Activated CD4-positive, alpha-beta T cell treated with anti-CD3 and anti-CD28 coated beads for 24 hours (primary cell): ENCODE measurements at places on chromosomes 6 and 20.

GRCh38 chr6:157089258-157089657 is 234.1 kb downstream of the TMEM242 start:
- DNase-seq, result no peak

GRCh38 chr6:56668158-56668557 is 25.5 kb upstream of the DST start:
- DNase-seq, result no peak

- no peak for DNase-seq
These were observed 145.2 kb downstream of the DTNBP1 start for GRCh38 chr6:15517600-15517999.

GRCh38 chr20:36298061-36298460 is 8.1 kb upstream of the DLGAP4 start:
- no peak for DNase-seq

DNA sequence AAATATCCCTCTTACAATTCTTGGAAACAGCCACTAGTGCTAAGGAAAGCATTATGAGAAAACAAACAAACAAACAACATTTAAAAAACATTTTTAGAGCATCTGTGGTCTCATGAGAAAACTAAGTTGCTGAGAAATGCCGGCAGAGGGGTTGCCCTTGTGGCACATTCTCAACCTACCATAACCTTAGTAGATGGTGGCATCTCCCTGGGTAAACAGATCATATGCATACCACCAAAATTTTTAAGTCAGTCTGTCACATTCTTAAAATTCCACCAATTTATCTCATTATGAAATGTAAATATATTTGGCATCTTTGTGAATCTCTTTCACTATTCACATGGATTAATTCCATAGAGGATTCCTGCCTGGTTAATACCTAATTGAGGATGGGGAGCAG is 575.7 kb upstream of the MARCKS start:
- no peak for DNase-seq

- no peak for DNase-seq
These were observed 3.2 kb upstream of the TREML2 start for GRCh38 chr6:41204156-41204555.

- DNase-seq, result no peak
These were observed 121.0 kb downstream of the SASH1 start for GRCh38 chr6:148463671-148464070.

DNA sequence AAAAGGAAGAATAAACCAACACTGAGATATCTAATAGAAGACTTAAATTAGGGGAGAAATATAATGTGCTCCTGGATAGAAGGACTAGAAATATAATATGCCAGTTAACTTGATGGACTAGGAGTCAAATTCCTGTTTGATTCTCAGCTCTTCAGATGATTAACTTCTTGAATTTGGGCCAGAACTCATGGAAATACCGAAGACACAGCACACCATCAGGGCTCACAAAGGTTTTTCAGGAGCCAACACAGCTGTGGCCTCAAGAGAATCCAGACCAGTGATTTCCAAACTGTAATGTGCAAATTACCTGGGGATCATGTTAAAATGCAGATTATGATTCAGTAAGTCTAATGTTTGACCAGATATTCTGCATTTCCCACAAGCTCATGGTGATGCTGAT is 33.8 kb upstream of the LRRC1 start:
- DNase-seq, result no peak

DNA sequence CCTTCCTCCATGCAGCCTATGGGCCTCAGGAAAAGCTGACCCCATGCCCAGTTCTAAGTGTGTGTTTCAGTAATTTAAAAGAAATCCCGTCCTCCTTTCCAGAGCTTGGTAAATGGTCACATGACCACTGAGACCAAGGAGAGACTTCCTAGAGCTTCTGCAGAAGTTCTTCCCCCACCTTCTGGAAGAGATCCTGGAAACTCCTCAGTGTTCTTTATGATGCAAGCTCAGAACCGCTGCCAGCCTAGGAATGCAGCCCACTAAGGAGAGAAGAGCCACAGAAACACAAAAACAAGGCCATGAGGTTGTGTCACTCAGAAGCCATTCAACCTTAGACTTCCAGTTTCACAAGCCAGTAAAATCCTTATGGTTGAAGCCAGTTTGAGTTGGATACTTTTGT is 348.4 kb downstream of the TPBG start:
- DNase-seq, result no peak

DNA sequence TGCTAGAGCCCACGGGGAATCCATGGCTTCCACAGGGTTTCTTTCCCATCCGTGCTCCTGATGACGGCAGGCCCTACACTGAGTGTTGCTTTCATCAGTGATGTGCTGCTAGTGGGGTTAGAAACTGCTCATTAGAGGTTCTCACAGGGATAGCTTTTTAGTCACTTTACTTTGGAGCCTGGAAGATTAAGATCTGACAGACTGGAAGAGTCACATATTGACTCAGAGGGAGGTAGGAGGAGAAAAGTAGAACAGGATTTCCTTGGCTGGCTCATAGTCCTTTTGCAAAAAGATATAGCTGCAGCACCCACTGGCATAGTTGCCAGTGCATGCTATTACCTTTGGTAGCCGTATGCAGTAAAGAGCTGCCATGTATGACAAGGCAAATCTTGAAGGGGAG is 890.3 kb downstream of the C6orf118 start:
- DNase-seq, result no peak

DNA sequence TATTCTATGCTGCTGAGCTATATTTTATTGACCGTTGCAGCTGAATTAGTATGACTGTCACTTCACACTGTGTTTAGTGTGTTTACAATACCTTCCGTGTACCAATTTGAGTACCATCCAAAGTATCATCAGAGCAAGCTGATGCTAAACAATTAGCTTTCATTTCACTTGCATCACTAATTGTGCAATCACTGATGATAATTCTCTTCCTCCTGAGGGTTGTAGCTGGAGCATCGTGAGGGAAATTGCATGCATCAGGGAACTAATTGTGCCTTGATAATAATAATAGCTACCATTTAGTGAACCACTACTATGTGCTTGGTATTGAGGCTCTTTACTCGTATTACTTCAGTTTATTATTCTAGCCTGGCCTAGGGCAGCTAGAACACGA is 384.8 kb upstream of the SOX4 start:
- no peak for DNase-seq

DNA sequence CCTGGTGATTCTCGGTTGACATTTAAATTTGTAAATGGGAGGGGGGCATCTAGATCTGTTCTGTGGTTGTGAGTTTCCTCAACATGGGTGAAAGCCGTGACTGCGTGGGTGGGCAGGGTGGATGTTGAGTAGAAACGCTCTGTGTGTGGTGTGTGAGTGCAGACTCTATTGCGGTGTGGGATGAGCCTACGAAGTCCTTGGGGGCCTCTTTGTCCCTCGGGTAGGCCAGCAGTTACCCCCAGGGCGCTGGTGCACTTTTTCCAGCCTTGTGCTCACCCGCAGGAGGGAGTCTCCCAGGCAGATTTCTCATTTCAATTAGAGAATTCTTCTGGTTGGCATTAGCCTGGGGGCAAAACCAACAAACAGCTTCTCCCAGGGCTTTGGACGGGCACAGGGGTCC is 10.6 kb downstream of the TOX2 start:
- peak; percentile 63 for DNase-seq

GRCh38 chr6:148720897-148721296 is 25.9 kb upstream of the UST start:
- DNase-seq, result no peak

DNA sequence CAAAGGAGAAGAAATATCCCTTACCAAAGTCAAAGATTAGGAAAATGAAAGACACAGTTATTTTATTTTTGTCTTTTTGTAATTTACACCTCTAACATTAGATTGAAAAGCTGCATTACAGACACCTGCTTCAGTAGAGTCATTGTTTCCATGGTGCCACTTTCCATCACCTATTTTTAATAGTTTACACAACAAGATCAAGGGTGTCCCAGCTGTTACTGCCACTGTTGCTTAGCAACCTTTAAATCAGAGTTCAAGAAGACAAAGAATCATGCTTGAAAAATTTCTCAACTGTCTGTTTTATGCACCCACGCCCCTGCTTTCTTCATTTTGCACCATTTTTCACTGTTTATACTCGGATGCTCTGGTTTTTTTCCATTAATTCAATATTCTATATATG is 668.2 kb upstream of the GJE1 start:
- no peak for DNase-seq

DNA sequence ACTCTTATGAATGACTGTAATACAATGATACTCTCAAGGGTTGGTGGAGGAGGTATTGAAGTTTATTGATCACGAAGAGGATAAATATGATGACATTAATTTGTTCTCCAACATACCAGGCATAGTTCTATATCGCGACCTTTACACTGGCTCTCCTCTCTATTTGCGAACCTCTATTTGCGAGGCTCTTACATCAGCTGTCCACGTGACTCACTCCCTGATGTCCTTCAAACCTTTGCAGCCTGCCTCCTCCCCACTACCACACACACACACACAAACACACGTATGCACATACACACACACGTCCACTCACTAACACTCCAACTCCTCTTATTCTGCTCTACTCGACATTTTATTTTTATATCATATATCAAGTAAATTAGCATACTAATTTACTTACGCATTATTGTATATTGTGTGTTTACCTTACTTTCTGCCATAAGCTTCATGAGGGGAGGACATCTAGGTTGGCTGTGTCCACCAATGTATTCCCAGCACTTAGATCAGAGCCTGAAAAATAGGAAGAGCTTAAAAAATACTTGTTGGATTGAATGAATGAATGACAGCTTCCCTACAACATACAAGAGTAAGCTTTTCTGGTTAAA is 53.3 kb upstream of the TNFRSF21 start:
- DNase-seq, result no peak

- DNase-seq, result no peak
These were observed 25.9 kb upstream of the EPB41L1 start for GRCh38 chr20:36128463-36129159.

DNA sequence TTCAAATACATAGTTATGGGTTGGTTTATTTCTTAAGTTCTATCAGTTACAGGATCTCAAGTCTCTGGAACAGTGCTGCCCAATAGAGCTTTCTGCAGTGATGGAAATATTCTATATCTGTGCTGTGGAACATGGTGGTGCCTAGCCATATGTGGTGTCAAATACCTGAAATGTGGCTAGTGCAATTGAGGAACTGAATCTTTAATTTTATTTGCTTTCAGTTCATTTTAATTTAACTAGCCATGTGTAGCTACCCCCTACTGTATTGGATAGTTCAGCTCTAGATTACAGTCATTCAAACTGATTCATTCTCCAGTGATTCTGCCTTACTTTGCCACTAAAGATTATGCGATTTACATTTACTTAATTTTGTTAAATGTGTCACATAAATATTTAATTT is 503.2 kb downstream of the CDKAL1 start:
- no peak for DNase-seq

DNA sequence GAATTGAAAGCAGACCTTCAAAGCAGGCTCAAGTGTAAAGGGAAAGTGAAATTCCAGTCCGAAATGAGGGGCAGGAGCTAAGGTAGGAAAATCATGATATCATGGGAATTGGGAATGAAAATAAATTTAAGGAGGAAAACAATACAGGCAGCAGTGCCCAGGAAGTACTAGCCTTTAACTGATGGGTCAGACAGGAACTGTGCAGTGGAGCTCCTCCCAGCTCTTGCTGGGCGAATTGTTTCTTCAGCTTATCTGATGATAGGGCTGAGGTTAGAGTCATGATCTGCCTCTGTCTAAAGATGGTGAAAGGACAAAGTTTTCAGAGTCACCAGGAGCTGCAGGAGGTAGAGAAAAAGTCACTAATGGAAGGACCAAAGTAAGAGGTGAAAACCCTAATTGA is 457.9 kb upstream of the PTCHD4 start:
- DNase-seq, result no peak

GRCh38 chr6:168101590-168102314 is 22.7 kb upstream of the FRMD1 start:
- DNase-seq, result no peak

DNA sequence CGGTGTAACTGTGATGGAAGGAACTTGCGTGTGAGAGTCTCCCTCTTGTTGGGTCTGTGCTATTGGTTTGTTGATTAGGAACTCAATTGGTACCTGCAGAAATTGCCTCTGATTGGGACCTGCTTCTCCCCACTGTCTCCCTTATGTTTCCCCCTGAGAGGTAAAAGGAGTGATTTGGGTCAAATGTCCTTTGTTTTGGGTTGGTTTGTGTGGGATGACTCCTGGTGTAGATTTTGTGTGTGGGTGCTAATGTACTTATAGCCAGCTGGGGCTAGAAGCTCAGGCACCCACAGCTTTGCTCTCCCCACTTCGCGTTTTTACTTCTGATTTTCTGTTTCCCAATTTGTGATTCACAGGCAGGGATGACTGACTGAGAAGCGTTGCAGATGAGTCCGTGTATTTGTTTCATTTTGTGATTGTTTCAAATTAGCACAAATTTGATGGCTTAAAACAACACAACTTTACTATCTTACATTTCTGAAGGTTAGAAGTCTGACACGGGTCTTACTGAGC is 79.1 kb downstream of the UTRN start:
- DNase-seq, result no peak

GRCh38 chr6:157181649-157182048 is 141.7 kb downstream of the TMEM242 start:
- no peak for DNase-seq

GRCh38 chr6:44004136-44004535 is 123.1 kb downstream of the MRPL14 start:
- no peak for DNase-seq

GRCh38 chr20:52809003-52809402 is 163.2 kb upstream of the TSHZ2 start:
- no peak for DNase-seq

DNA sequence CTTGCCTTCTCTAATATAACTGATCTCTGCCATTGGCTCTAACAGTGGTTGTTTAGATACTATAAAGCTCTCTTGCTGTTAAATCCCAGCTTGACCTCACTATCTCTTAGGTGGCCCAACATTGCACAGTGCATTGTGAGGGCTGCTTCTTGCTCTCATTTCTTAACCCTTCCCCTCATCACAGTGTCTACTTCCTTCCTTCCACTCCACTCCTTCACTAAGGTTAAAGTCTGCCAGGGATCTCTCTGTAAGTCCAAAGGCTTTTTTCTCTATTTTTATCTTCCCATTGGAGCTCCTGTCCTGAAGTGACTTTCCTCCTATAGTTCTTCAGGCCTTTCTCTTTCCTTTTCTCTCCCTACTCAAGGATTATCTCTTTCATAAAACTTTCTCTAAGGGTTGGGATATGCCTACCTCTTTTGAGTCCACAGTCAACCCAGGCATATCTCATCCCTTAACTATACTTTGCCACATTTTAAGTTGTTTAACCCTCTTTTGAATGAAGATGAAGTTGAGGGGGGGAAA is 4.0 kb upstream of the TBC1D22B start:
- DNase-seq, result no peak

GRCh38 chr6:85684133-85684808 is 41.6 kb upstream of the SYNCRIP start:
- DNase-seq, result no peak

DNA sequence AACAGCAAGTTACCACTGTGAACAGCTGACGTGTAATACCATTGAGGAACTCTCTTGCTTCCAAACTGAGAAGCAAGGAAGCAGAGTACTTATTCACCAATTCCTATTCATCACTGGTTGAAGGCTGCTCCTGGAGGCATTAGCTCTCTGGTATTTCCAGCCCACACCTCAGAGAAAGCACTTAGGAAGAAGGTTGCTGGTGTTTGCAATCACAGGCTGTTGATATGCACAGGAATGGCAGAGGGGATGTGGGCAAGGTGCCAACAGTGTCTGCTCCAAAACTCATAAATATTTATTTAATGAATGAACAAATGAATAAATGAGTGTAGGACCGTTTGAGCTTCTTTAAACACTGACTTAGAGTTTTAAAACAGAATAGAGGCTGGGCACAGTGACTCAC is 6.9 kb upstream of the RRBP1 start:
- no peak for DNase-seq

- no peak for DNase-seq
These were observed 1.4 kb upstream of the RRBP1 start for GRCh38 chr20:17683218-17684076.

- DNase-seq, result no peak
These were observed 214.2 kb downstream of the FOXA2 start for GRCh38 chr20:22370137-22370536.
